ENCODE measurements at places on chromosomes 11 and 22.

DNA sequence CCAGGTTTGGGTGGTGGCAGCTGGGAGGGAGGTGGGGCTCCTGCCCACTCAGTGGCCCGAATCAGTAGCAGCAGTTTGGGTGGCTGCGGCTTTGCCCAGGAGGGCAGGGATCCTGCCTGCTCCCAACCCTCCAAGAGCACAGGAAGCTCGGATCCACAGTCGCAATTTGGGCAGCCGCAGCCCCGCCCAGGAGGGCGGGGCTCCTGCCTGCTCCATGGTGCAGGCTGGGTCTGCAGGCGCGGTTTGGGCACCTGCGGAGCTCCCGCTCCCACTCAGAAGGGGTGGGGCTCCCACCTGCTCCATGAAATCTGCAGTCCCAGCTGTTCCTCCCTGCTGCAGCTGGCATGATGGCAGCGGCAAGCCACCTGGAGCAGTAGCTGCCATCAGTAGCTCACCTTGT, 38.1 kb upstream of the CALCB start:
- DNase-seq: no peak

GRCh38 chr11:98289617-98290263, 731.0 kb upstream of the CNTN5 start:
- peak; percentile 10 for DNase-seq

GRCh38 chr11:117909611-117910382, 19.4 kb downstream of the TMPRSS13 start:
- DNase-seq: peak; percentile 73

GRCh38 chr11:79045800-79046304, 395.0 kb downstream of the TENM4 start:
- DNase-seq: no peak

GRCh38 chr11:5345831-5346230, 2.5 kb upstream of the OR51B5 start:
- DNase-seq: no peak

- no peak for DNase-seq
Measured at GRCh38 chr22:47395481-47395880, 633.0 kb downstream of the TBC1D22A start.

DNA sequence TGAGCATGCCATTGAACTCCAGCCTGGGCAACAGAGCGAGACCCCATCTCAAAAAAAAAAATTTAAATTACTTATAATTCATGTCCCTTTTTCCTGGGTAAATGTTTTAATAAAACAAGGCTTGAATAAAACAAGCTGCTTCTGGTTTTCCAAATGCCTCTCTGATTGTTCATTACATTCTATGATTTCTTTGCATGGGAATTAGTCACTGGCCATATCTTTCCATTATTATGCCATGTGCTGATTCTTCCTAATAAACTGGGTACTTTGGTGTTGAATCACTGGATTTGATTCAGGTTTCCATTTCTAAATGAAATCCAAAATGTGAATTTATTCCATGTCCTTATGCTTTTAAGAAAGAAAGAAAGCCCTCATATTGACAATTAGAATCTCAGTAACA, 42.6 kb downstream of the ZNF215 start:
- DNase-seq: no peak
